Midbrain (tissue), 1 donor: ENCODE measurements at places on chromosomes 7 and 10.

- no peak for DNase-seq
These were observed 116.6 kb upstream of the ADCY1 start for GRCh38 chr7:45457591-45457990.

DNA sequence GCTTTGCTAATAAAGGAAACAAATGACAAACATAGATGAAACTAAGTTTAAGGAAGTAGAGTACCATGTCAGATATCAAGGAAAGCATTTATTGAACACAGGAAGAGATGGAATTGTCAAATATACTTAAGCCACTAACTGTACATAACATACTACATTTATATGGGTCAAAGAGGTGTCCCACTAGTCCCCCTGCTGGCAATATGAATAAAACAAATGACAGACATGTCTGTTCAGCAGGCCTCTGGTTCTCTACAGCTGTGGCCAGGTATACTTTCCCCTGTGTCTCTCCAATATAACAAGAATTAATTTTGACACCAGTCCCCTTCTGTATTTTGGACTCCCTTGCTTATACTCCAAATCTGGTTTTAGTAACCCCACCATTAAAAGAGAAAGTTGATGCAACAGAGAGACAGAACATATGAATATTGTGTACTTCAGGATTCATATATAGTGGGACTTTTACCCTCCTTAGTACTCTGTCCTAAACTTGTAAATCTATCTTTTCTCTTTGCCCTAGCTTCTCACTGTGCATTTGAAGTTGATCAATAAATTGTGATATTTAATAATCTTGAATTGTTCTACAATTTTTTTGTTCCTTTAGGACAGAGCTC is 42.9 kb downstream of the CD36 start:
- no peak for DNase-seq

DNA sequence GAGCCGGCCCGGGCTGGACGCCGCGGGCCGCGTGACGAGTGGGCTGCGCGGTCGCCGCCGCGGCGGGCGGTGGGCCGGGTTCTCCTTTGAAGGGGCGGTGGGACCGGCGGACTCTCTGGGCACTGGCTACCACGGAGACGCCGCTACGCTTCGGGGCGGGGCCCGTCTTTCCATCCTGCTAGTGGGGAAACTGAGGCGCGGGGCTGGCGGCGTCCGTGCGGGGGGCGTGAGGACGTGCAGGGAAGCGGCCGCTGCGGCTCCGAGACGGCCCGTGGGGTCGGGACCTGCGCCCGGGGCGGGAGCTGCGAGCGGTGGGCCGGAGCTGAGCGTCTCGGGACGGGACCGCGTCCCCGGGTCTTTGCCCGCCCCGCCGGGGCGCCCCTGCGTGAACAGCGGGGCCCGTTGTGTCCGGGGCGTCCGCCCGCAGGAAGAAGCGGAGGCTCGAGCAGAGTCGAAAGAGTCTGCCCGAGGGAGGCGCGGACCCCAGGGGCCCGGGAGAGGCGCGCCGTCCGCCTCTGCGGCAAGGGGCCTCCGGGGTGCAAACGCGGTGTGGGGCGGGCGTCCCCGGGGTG is 548 bp upstream of the BNIP3 start:
- no peak for DNase-seq

DNA sequence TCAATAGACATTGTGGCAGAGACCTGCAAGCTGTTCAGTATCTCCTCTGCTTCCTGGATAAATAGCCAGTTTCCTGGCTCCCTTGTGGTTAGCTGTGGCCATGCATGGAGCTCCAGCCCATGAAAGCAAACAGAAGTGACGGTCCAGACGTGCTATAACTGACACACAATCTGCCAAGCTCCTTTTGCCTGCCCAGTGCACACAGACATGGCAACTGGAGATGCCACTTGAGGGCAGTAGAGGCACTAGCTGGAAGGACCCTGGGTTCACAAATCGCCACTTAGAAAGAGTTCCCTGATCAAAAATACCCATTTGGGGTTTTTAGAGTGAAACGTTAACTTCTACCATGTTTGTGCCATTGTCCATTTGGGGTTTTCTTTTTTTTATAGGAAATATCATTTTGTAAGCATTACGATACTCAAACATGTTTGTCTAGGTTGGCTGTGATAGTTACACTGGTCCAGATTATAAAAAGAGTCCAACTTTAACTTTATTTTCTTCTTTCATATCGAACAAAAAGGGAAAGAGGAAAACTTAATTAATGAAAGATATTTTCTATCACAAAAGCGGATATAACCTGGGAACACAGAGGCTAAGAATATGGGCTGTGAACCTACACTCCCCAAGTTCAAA is 31.3 kb downstream of the KIN start:
- DNase-seq = no peak

- no peak for DNase-seq
These were observed 183.0 kb downstream of the HECW1 start for GRCh38 chr7:43295429-43295828.

DNA sequence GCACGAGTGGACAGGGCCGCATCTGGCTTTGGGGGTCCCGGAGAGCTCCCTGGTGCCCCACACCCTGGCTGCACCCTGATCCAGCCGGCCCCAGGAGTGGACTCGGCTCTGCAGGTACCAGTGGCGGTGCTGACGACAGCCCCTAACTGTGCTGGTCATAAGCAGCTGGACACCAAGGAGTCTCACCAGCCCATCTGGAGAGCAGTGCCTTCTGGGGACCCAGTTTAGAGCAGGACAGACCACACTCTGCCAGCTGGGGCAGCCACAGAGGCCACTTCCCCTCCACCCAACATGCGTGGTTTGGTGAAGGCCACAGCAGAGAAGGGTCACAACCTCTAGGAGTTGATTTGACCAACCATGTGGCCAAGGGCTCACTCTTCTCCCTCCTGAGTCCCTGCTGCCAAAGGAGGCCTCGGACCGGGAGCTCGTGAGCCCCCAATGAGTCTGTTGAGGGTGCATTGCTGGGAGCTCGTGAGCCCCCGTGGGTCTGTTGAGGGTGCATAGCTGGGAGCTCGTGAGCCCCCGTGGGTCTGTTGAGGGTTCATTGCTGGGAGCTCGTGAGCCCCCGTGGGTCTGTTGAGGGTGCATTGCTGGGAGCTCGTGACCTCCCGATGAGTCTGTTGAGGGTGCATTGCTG is 16.0 kb upstream of the INPP5A start:
- no peak for DNase-seq

DNA sequence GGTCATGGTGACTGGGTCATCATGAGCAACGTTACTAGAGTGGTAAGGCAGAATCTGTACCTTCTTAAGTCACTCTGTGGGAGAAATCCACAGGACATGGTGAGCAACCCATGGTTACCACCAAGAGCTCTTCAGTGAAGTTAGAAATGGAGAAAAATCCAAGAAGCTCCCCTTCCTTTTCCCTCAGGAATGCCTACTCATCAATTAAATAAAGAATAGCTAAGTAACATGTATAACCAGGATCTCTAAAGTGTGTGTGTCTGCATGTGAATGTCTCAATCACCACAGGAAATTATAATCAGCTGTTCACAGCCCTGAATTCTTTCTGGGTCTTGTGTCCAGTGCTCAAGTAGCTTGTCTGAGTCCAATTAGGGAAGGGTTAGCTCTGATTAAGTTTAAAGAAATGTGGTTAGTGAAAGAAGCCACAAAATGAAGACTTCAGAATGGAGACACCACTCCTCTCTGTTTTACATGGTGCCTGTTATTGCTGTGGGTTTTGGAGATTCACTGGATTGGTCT is 73.2 kb downstream of the SEM1 start:
- no peak for DNase-seq

- DNase-seq = no peak
These were observed 59.7 kb downstream of the LMBR1 start for GRCh38 chr7:156833312-156833711.

DNA sequence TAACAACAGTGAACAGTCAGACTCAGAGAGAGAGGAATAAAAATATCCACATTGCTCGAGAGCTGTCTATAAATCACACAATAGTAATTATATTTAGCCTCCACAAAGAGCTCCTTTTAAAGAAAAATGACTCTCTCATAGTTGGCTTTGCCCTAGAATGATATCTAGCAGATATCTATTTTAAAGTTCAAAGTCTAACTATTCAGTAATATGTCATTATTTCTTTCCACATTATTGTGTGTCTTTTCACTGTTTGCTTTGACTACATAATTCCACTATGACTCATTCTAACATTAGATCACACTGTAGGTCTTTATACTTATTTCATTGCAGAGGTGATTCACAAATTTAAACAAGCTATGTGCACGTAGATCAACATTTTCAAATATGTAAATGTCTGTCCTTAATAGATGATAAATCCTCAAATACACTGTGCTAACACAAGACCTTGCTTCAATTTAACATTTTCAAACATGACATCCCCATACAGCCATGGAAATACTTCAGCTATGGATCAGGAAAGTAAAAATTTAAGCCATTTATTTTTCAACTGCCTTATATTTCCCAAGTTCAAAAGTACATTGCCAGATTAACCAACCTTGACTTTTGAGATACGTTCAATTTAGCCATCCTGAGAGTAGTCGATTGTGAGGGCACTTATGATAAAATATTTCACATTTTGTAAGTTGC is 99.9 kb upstream of the AKR1E2 start:
- DNase-seq = no peak

DNA sequence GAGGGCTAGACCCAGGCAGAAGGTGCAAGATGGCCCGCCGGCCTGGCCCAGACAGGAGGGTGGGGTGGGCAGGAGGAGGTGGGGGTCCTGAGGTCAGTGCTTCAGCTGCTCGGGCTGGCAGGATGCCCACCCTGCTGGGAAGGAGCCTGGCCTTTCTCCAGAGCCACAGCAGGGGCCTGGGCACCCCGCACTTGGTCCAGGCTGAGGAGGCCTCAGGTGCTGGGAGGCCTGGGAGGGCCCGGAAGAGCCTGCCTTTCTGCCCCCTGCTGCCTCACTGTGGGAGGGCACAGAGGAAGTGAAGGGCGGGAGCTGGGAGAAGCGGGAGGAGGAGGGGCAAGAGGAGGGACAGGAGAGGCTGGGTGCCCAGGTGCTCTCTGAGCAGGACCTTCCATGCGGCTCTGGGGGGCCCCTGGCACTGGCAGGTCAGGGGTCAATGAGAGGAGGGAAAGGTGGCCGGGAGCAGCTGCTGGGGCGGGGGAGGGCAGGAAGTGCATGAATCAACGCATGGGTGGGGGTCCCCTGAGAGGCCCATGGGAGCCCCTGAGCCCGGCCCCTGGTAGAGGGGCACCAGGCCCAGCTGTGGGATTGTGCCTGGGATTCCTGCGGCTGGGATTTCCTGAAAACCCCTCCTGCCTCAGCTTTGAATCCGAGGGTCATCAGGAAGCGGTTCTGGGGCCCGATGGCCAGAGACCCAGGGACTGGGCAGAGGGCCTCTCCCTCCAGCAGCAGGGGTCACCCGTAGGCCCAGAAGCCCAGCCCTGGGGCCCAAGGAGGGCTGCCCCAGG is 49.9 kb downstream of the PWWP2B start:
- DNase-seq = no peak

- DNase-seq = no peak
These were observed 467.0 kb upstream of the POT1 start for GRCh38 chr7:125396466-125397151.

DNA sequence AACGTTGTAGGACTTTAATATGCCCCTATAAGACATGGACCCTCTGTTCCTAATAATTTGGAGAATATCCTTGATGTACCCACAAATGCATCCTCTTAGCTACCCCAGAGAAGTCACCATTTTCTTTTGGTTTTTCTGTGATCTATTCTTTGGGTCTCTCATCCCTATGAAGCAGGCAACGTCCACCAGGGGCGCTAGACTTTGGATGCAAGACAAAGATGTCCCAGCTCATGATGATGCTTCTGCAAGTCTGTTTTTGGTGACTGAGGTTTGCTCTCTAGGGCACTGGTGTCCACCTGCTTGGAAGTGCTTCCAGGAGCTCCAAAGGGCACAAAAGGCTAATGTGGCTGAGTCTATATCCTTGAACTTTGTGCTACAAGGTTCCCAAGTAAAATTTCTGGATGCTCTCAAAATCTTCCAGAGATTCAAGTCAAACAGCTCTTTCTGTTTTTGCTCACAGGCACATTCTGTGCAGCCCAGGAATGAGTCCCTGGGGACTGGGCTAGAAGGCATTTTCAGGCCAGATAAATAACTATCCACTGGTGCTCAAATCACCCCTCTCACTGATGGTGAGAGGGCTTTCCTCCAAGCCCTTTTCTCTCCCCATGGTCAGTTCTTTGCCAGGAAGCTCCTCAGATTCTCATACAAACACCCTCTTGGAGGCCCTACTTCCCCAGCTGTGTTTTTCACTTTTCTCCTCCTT is 166.4 kb downstream of the C7orf25 start:
- DNase-seq = no peak

- DNase-seq = no peak
These were observed 176.5 kb upstream of the FRMD4A start for GRCh38 chr10:14507176-14507575.

DNA sequence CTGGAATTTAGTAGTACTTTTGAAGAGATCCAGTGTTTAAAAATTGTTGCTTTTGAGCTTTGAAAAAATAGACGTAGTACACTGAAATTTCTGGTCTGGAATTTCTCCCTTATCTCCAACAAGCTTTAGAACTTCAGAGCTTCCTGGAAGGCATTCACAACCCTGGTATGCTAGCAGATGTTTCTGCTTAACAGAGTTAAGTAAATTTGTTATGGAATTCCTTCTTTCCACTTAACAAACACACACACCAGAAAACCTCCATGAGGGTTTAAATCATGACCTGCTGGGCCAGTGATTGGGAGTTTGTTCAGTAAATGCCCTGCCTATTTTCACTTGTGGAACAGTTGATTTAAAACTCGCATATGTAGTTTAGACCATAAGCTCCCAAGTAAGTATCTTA is 13.7 kb downstream of the ASB15 start:
- DNase-seq = no peak

GRCh38 chr10:104043185-104043830 is 42.4 kb downstream of the COL17A1 start:
- no peak for DNase-seq

GRCh38 chr10:127452568-127452967 is 96.5 kb upstream of the NPS start:
- DNase-seq = no peak

DNA sequence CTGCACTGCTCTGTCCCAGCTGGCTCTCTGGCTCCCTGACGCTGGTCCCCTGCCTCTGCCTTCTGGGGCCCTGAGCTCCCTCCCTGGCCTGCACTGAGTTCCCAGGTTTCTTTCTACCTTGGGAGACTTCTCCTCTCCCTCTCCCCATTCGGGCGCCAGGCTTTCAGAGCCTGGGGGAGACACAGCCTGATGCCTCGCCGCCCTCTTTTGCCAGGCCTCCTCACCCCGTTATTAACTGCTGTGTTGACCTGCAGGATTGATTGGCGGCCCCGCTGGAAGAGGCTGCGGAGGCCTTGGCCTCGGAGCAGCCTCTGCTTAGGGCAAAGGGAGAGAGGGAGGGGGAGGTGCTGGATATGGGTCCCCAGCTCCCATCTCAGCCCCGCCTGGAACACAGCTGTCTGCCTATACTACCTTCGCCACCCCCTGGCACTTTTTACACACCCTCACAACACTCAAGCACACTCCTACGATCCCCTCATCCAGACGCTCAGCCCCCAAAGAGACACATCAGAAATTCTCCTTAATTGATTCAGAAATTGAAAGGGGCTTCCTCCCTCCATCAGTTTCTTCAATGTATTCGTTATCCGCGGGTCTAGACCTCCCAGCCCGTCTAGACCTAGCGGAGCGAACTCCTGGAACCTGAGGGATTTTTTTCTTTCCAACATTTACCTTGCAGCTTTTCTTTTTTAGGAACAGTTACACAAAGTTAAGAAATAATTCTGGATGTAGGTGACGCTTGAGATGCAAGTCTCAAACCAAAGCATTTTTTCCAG is 7.1 kb upstream of the PAX2 start:
- DNase-seq = no peak

- no peak for DNase-seq
These were observed 14.1 kb downstream of the USP54 start for GRCh38 chr10:73576890-73577591.
